Smooth muscle cell of bladder (primary cell): ENCODE measurements at places on chromosomes 7 and 10. TPM values are rescaled to one million over a fixed set of nuclear protein-coding genes. Genes with fewer than 3 reads are reported as not detected.

CLIP2 gene
- 41.8 and 51.7 TPM in 2 replicates for total RNA-seq

ACSM6 gene
- not detected in 2 replicates for total RNA-seq

CARD11 gene
- 0.43 and 0.55 TPM in 2 replicates for total RNA-seq

SYCE1 gene
- total RNA-seq: not detected in 2 replicates

SPDYE9 gene
- total RNA-seq: not detected in 2 replicates

ADCYAP1R1 gene
- total RNA-seq: under 0.01 TPM in 1 of 2 replicates, not detected in the other

OR9A2 gene
- not detected in 2 replicates for total RNA-seq

ZNF138 gene
- total RNA-seq: 3.0 and 3.4 TPM in 2 replicates

ASB10 gene
- not detected in 2 replicates for total RNA-seq

VPS50 gene
- 28.3 and 33.4 TPM in 2 replicates for total RNA-seq

GPR15LG gene
- not detected in 2 replicates for total RNA-seq

PTPRZ1 gene
- total RNA-seq: not detected in 2 replicates

ADIRF gene
- total RNA-seq: 107 and 110 TPM in 2 replicates

BTBD16 gene
- total RNA-seq: under 0.01 TPM in 1 of 2 replicates, not detected in the other

CPA4 gene
- total RNA-seq: 25.9 and 83.2 TPM in 2 replicates

PSD gene
- total RNA-seq: 3.3 and 6.3 TPM in 2 replicates

ATOH7 gene
- 0.09 TPM in 1 of 2 replicates, not detected in the other for total RNA-seq

UNC5B gene
- 22.0 and 24.2 TPM in 2 replicates for total RNA-seq

ZNF107 gene
- total RNA-seq: 0.92 and 1.3 TPM in 2 replicates

INA gene
- 0.18 and 0.28 TPM in 2 replicates for total RNA-seq

MCM10 gene
- 1.00 and 1.2 TPM in 2 replicates for total RNA-seq

BLOC1S2 gene
- 45.1 and 50.9 TPM in 2 replicates for total RNA-seq

OPN4 gene
- total RNA-seq: not detected in 2 replicates

SPDYE1 gene
- not detected in 2 replicates for total RNA-seq

PRTFDC1 gene
- total RNA-seq: 19.4 and 23.3 TPM in 2 replicates

ACTA2 gene
- 175 and 269 TPM in 2 replicates for total RNA-seq

HPS1 gene
- total RNA-seq: 24.7 and 32.4 TPM in 2 replicates

ANKRD22 gene
- total RNA-seq: not detected in 2 replicates

FRMPD2 gene
- under 0.01 TPM in 1 of 2 replicates, not detected in the other for total RNA-seq

CLRN3 gene
- not detected in 2 replicates for total RNA-seq

FBXO24 gene
- total RNA-seq: 0.28 and 0.37 TPM in 2 replicates
